ENCODE measurements at places on chromosomes 12 and 14.

DNA sequence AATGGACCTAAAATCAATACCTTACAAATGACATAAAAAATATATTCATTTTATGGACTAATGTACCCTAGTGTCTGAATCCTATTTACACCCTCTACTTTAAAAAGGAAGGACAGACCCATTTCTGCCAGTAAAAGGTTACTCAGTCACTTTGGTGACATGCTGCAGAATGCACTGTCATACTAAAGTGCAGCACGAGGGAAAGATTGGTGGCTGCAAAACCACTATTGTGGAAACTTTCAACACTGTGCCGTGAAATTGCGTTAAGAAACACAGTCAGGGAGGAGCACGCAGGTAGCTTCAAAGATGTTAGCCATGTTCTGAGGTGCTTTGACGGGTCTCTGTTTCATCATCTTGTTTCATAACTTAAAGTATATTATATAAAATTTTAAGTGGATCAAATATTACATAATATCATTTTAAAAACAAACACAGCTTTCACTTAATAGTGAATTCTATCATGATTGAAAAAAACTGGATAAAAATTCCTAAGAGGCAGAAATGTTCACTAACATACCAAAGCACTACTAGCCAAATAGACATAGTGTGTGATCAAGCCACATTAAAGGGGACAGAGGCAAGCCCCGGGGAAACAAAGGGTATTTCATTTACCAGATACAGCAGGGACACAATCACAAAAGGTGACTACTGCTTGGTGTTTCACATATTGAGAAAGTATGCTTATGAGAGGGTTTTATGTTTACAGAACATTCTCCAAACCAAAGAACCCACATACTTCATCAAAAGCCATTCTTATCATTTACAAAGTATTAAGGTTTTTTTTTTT lies 330.8 kb upstream of the SOX5 start:
- DNase-seq = no peak

DNA sequence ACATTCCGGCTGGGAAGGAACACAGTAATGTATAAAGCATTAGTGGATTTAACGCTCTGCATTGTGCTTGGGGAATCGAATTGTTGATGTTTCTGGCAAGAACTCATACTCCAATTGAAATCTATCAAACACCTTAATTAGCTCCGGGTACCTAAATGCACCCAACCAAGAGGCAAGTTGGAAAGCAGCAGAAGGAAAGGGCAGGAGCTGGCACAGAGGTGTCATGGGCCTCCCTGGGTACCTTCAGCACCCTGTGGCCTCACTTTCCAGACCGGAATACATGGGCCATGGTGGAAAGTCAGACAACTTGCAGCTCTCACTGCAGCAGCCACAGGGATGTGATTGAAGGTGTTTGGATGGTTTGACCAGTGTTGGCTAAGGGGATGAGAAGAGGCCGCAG lies 6.8 kb upstream of the BCL11B start:
- no peak for DNase-seq

DNA sequence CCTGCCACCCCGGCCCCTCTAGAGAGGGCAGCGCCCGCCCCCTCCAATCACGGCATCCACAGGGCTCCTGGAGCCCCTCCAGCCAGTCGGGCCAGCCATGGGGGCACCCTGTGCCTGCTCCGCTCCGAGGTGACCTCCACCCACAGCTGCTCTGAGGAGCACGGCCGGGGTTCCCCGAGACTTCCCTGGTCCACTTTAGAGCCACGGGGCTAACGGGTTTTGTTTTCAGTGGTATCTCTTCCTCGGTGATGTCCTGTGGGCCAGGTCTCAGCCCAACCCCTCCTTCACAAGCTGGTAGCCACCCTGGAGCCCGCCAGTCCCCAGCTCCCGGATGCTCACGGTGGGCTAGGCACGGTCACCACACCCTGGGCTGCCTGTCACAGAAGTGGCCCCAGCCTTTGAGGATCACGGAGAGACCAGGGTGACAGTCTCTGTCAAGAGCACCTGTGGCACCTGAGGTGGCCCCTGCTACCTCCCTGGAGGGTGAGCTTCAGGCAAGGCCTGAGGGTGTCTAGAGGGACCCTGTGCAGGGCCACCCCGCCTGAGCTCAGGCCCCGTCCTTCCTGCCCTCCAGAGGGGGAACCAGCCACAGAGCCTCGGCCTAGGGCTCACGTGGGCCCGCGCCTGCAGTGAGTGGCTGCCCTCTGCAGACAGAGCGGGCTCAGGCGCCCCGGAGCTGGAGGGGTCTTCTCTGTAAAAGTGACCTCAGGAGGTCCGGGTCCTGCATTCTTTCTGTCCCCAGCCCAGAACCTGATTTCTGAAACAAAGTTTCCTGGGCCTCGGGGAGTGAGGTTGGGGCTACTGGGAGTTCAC lies 146.0 kb upstream of the C14orf180 start:
- no peak for DNase-seq

DNA sequence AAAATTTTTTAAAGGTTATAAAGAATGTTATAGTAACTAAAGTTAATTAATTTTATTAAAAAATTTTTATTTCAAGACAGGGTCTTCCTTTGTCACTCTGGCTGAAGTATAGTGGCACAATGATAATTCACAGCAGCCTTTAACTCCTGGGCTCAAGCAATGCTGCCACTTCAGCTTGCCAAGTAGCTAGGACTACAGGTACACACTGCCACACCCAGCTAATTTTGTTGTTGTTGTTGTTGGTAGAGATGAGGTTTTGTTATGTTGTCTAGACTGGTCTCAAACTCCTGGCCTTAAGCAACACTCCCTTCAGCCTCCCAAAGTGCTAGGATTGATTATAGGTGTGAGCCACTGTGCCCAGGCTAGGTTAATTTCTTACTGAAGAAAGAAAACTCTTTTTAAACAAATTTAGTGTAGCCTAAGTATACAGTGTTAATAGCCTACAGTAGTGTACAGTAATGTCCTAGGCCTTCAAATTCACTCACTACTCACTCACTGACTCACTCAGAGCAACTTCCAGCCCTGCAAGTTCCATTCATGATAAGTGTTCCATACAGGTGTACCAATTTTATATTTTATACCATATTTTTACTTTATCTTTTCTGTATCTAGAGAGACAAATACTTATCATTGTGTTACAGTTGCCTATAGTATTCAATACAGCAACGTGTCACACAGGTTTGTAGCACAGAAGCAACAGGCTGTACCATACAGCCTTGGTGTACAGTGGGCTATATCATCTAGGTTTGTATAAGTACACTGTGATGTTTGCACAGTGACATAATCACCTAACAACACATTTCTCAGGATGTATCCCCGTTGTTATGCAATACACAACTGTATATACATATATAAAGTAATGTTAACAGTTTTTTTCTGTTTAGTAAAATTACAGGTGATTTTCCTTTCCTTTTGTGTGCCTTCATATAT lies 24.7 kb upstream of the DNAAF2 start:
- no peak for DNase-seq

DNA sequence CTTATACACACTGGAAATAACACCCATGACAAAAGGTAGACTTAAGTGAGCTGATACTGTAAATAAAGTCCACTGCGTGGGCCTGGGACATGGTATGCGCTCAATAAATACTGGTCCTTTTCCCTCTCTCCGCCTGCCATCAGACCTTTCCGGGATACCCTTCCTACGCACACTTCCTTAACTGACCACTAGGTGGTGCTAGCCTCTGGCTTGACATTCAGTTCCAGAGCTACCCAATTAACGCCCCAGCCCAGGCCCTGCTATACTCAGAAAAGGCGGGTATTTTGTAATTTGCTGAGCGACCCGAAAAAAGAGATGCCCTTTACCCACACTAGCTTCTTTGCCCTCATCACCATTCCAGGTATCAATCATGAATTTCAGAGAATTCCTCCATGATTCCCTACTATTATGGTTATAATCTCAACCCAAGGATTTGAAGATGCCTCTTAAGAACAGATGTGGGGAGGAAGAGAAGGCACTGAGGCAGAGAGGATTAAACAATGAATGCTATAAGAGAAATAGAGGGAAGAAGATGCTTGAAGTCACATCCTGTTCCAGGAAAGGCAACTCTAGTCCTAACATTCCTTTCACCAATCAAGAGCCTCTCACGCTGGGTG lies 3.9 kb upstream of the LRP1 start:
- peak; percentile 64 for DNase-seq

DNA sequence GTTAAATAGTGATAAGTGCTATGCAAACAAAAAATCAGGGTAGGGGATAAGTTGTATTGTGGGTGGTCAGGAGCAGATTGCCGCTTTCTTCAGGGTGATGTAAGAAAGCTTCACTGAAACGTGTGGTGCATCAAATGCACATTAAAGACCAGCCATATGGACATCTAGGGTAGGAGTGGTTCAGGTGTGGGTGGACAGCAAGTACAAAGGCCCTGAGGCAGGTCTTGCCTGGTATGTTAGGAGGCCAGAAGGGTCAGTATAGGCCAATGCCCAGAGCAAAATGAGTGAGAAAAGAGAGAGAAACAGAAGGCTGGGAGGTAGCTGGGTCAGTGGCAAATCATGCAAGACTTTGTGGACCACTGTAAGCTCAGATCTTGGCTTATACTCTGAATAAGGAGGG lies 25.6 kb upstream of the CISTR start:
- no peak for DNase-seq

- DNase-seq = no peak
These were observed 67.0 kb downstream of the ANKRD9 start for GRCh38 chr14:102442241-102443211.

DNA sequence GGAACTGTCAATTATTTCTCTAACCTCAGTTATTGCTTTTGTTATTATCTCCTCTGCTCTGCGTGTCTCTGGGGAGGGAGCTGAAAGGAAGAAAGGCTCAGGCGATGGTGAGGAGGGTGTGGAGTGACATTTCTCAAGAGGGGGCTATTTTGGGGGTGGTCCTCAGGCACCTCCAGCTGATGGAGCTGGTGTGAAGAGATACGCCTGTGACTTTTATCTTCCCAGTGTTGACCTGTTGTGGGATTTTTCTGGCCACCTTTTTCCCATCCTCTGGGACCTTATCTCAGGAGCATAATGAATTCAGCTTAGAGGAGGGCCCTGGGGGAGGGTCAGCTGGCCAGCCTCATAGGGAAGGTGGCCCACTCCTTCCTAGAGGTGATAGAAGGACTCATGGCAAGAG lies 26.4 kb downstream of the KCNA5 start:
- DNase-seq = no peak

DNA sequence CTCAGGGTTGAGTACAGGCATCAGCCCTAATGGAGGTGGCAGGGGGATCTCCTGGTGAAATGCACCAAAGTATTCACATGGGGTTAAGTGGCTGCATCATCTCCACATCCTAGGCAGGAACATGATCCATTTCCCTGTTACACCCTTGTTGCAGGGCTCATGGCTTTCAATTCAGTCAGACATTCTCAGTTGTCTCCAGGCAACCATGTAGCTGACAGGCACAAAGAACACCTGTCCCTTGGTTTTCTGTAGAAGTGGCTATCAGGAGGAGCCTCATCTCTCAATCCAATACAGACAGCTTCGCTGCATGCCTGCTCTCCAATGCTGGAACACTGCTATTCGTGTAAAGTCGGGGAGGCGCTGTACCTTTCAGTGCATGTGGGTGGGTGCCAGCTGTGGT lies 299.0 kb upstream of the FOXG1 start:
- DNase-seq = no peak

DNA sequence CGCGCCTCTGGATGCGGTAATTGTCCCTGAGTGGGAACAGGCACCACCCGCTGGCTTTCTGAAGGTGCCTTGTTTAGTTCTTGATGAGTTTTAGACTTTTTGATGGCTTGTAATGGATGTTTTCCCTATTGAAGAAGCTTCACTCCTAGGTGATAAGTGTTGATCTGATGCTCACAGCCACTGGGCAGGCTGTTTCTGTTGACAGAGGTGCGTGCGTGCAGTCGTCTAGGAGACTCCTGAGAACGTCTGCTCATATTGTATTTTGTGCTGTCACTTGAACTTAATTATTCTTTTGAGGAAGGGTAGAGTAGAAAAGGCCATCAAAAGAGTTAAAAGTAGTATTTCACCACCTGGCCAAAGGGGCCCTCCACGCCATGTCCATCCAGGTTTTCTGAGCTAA lies 70.5 kb downstream of the EP400 start:
- DNase-seq = no peak

DNA sequence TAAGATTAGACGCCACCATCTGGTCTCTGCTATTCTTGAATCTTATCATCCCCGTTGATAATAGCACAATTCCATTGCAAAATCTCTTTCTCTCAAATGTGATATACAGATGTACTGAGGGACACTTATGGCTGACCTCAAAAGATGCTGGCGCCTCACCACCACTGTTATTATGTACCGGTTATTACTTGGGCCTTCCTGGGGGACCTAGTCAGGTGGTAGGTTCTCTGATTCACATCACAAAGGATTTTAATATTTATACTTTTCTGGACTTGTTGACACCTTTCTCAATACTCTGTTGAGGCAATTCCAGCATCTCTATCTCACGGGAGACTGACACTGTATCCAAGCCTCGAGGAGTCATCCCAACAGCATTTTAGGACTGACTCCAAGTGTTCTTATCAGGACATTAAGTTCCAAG lies 21.3 kb upstream of the FAM234B start:
- DNase-seq = no peak

DNA sequence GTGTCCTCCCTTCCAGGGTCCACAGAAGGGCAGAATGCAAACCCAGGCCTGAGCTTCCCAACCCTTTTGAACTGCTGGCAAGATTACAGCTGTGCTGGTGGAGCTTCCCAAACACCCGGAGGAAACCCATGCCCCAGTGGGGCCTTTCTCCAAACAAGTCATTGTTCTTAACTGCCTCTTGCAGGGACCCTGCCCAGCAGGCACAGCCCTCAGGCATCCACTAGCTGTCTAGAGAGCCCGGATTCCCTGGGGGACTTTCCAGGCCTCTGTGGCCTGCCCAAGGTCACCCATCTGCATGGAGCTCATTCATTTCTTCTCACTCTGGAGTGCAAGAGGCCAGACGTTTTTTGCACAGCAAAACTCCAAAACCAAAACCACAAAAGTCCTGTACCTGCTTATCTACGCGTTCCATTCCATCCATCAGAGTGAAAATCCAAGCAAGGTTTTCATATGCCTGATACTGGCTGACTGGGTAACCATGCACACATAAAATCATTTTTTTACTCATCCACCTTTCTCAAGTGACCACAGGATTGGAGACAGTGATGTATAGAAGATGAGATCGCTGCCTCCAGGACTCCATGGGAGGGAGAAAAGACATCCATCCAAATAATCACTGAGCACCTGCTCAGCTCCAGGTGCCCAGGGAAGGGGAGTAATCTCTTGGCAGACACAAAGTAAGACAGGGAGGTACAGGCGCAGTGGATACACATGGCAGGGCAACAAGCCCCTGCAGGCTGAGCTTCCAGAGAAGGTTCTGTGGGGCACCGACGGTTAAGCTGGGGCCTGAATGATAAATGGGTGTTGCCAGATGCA lies 17.2 kb upstream of the BDKRB2 start:
- DNase-seq = peak; percentile 31

GRCh38 chr12:91009319-91009950 lies 4.7 kb upstream of the EPYC start:
- DNase-seq = peak; percentile 52

All from A172 (cell line).